ENCODE measurements at places on chromosomes 11 and 22.

DNA sequence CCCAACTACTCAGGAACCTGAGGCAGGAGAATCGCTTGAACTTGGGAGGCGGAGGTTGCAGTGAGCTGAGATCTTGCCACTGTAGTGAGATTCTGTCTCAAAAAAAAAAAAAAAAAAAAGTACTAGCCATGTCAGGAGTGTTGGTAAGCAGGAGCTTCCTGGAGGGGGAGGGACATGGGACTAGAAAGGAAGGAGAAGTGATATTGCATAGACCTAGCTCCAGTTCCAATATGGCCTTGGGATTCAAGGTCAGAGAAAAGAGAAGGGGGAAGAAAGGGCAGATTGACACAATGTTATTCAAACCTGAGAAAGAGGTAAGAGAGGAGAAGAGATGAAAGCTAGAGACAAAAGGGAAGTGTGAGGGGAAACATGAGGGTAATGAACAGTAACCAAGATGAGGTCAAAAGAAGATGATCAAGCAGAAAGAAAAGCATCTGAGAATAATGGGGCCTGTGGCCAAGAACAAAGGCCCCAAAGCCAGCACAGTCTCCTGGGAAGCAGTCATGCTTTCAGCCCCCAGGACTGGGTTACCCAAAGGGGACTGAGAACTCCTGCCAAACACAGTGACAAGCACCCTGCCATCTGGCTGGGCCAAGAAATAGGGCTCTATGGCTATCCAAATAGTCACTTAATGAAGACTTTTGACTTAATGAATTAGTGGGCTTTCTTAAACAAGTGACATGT, 51.7 kb upstream of the FTH1 start:
- DNase-seq, result no peak

- DNase-seq, result peak; percentile 66
Measured at GRCh38 chr11:2156416-2157182, 4.4 kb downstream of the INS start.

GRCh38 chr22:37647928-37648327, 8.5 kb downstream of the SH3BP1 start:
- DNase-seq, result no peak

GRCh38 chr22:29166180-29166579, 39.5 kb upstream of the EMID1 start:
- DNase-seq, result no peak

GRCh38 chr11:114079511-114080065, 20.1 kb downstream of the ZBTB16 start:
- DNase-seq, result no peak

GRCh38 chr22:30325065-30325720, 1.5 kb downstream of the TBC1D10A start:
- DNase-seq, result peak; percentile 90

GRCh38 chr11:41177791-41178190, 281.7 kb downstream of the LRRC4C start:
- no peak for DNase-seq

DNA sequence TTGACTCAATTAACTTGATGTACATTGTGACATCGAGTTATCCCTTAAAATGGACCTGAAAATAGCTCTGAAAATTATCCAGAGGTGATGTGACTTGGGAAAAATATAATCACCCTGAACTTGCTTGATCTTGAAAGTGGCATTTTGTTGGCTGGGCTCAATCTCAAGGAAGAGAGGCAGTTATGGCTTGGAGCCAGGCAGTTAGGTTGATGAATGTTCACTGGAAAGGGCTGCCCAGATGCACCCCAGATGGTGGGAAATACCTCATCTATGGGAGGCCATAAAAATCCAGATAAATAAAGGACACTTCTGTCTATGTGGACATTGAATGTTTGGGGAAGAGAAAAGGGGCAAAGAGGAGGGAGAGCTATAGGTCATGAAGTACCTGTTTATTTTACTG, 55.7 kb upstream of the OR5AN1 start:
- no peak for DNase-seq

DNA sequence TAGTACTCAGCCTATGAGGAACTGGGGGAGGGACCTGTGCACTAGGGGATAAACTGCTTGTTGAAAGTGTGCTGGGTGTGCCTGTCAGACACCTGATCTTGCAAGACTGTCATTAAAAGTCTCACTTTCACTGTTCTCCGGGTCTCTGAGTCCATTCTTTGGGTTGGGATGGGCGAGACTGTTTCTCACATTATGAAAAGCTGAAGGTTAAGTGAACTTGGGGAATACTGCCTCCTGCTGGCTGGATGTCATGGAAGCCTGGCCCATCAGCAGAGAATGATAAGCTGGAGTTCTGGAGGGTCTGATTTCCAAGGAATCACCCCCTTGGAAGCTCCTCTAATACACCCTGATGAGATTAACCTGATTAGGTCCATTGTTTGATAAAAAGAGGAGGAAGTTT, 9.0 kb upstream of the VPREB1 start:
- DNase-seq, result peak; percentile 35
